ENCODE measurements at places on chromosomes 3 and 15. TPM values are rescaled to one million over a fixed set of nuclear protein-coding genes. Genes with fewer than 3 reads are reported as not detected.

The SAXO2 gene
- total RNA-seq: 0.32 TPM

DNA sequence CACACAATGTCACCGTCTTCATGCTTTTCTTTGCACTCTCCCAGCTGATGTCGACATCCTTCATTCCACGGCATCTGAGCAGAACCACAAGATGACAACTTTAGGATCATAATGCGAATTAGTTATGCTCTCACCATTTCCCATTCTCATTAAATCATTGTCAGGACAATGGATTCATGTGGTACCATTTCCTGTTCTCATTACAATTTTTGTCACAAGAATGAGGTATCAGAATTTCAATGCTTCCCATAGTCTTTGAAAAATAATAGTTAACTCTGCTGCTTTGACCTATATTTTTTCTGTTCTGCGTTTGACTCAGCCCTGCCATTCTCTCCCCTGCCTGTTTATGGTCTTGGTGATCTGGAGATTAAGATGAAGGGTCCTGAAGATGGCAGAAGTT lies 175.7 kb upstream of the MDFIC2 start:
- H3K36me3 ChIP-seq: no peaks in the 10 kb centered on the region
- no peaks in the 10 kb centered on the region for H3K4me1 ChIP-seq
- peaks cover 4% of the 10 kb centered on the region for H3K27me3 ChIP-seq
- no peak overlapping the region for H3K27ac ChIP-seq

The WDR93 gene
- total RNA-seq: not detected

DNA sequence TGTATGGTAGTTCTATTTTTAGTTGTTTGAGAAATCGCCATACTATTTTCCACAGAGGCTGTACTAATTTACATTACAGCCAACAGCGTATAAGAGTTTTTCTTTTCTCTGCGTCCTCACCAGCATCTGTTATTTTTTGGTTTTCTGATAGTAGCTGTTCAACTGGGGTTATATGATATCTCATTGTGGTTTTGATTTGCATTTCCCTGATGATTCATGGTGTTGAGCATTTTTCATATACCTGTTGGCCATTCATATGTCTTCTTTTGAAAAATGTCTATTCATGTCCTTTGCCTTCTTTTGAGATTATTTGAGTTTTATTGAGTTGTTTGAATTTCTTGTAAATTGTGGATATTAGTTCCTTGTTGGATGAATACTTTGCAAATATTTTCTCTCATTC lies 114.6 kb downstream of the LRRK1 start:
- no peak for DNase-seq
- H3K4me1 ChIP-seq: no peaks in the 10 kb centered on the region
- no peak overlapping the region for H3K27ac ChIP-seq
- peaks cover 44% of the 10 kb centered on the region for H3K36me3 ChIP-seq
- H3K4me3 ChIP-seq: no peak overlapping the region

- no peaks in the 10 kb centered on the region for H3K36me3 ChIP-seq
- no peaks in the 10 kb centered on the region for H3K27me3 ChIP-seq
- H3K27ac ChIP-seq: peak overlapping the region; percentile 3
- DNase-seq: no peak
- peaks cover 15% of the 10 kb centered on the region for H3K4me1 ChIP-seq
- no peak overlapping the region for H3K4me3 ChIP-seq
Measured at GRCh38 chr3:11240496-11240895, 31.7 kb upstream of the ATG7 start.

The MYLK gene
- 24.6 TPM for total RNA-seq

The SLC28A1 gene
- total RNA-seq: not detected

DNA sequence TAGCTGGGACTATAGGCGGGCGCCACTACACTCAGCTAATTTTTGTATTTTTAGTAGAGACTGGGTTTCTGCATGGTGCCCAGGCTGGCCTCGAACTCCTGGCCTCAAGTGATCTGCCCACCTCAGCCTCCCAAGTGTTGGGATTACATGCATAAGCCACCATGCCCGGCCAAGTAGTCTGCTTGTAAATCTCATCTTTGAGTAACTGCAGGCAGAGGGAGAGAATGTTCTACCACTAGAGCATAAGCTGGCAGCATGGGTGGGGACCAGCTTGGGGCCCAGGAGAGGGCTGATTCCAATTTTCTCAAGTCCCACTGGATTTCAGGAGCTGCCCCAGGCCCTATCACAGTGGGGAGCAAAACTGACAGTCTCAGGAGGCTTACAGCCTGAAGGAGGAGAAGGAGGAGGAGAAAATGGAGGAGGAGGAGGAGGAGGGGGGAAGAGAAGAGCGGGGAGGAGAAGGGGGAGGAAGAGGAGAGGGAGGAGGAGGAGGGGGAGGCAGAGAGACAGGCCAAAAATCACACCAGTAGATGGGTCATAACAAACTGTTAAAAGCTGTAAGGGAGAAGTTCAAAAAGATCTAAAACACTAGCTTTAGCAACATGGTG lies 229.1 kb upstream of the IGF1R start:
- H3K4me1 ChIP-seq: peaks cover 13% of the 10 kb centered on the region
- H3K4me3 ChIP-seq: no peak overlapping the region
- no peak overlapping the region for H3K27ac ChIP-seq
- no peak for DNase-seq
- H3K27me3 ChIP-seq: peaks cover 43% of the 10 kb centered on the region

GRCh38 chr3:184737063-184737462 lies 25.2 kb upstream of the MAGEF1 start:
- H3K27ac ChIP-seq: no peak overlapping the region
- H3K36me3 ChIP-seq: no peaks in the 10 kb centered on the region
- peaks cover 54% of the 10 kb centered on the region for H3K4me1 ChIP-seq
- DNase-seq: peak; percentile 35
- no peak overlapping the region for H3K4me3 ChIP-seq

GRCh38 chr15:96093063-96093462 lies 237.4 kb upstream of the NR2F2 start:
- no peak overlapping the region for H3K27ac ChIP-seq
- DNase-seq: no peak
- H3K27me3 ChIP-seq: no peaks in the 10 kb centered on the region
- H3K36me3 ChIP-seq: no peaks in the 10 kb centered on the region
- H3K4me3 ChIP-seq: no peak overlapping the region

Measured in suprapubic skin (tissue), 4 donors.